ENCODE measurements at places on chromosomes 7 and 10. TPM values are rescaled to one million over a fixed set of nuclear protein-coding genes. Genes with fewer than 3 reads are reported as not detected.

GRCh38 chr7:42315103-42315502, 78.1 kb upstream of the GLI3 start:
- DNase-seq = no peak

DNA sequence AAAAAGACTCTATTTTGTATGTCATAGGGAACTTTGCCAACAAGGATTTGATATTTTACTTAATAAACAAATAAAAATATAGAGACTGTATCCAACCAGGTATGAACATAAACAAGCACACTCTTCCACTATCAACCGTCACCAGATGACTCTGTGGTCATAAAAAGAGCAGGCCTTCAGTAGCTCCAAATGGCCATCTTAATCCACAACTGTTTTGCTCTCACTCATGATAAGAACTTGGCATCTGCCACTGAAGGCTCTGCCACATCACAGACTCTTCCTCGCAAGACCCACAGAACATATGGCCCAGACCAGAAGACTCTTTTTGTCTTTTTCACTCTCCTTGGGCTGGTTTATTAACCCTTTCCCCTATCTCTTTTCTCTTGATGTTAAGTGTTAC, 98.7 kb upstream of the POM121L12 start:
- DNase-seq = no peak

DNA sequence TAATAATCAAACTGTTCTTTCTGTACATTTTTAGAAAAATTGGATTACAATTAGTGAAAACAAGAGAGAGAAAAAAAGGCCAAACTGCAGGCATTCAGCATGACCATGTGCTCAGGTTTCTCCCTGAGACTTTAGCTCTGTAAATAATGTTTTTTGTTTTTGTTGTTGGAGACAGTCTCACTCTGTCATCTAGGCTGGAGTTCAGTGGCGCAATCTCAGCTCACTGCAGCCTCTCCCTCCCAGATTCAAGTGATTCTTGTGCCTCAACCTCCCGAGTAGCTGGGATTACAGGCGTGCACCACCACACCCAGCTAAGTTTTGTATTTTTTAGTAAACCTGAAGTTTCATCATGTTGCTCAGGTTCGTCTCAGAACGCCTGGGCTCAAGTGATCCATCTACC, 23.0 kb downstream of the BZW2 start:
- no peak for DNase-seq

DNA sequence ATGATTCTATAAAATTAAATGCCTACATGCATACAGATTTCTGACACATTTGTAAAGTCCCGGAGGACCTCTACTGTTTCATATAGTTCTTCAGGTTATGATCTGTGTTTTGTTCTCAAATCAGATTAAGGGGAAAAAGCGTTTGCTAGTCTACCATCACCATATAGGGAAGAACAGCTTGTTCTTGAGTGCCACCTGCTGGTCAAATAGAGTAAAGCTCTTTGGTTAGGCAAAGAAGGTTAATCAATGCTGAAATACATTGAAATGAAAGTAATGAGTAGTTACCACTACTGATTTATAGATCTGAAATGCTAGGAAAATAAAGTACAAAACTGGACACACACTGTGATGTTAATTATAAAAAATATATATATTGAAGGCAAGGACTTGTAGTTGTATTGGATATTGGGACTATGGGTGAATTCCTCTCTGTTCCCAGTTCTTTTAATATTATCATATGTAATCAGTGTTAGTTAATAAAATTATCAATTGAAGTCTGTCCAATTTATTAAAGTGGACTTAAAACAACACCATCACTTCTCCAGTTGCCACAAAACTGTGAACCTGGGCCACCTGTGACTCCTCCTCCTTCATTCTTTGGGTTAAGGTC, 72.6 kb upstream of the PDLIM1 start:
- peak; percentile 71 for DNase-seq

DNA sequence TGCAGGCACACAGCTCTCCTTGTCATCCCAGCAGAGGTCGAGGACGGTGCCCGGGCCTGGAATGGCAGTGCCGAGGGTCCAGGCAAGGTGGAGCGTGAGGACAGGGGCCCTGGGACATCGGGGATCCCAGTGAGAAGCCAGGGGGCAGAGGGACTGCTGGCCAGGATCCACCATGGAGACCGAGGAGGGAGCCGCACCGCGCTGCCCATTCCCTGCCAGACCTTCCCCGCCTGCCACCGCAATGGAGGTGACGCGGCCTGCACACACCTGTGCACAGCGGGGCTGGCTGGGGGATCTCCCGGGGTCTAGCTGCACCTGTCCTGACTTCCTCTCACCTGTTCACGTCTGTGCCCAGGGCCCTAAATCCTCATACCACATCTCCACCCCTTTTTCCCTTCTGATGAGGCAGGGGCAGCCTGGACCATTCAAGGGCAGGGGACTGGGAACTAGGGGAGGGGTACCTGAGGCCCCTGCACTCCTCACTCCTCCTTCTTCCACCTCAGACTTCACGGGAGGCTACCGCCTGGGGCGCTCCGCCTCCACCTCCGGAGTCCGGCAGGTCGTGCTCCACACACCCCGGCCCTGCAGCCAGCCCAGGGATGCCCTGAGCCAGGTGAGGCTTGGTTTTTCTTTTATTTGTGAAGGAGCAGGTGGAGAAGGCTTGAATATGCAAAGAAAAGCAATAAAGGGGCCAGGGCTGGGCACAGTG, 6.9 kb downstream of the NYAP1 start:
- DNase-seq = no peak

DNA sequence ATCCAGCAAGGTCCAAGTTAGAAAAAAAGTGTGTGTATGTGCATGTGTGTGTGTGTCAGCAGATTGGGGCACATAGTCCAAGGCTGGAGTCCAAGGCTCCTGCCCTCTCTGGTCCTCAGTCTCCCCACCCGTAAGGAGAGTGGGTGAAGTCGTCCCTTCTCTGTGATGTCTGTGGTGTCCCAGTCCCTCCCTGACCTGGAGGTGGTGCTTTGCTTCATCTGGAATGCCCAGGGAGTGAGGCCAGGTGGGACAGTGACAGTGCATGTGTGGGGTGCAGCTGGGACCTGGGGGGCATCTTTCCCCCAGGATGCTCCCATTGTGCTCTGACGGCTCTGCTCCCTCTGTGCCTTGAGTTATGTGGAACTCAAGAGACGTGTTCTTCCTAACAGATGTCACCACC, 18.0 kb downstream of the AQP1 start:
- no peak for DNase-seq

GRCh38 chr10:87860816-87861403, 2.4 kb downstream of the KLLN start:
- DNase-seq = no peak

GRCh38 chr7:106082087-106082854, 29.8 kb downstream of the SYPL1 start:
- no peak for DNase-seq

TFR2 gene
- 2.8 TPM for total RNA-seq

PRSS2 gene
- total RNA-seq = not detected

DNA sequence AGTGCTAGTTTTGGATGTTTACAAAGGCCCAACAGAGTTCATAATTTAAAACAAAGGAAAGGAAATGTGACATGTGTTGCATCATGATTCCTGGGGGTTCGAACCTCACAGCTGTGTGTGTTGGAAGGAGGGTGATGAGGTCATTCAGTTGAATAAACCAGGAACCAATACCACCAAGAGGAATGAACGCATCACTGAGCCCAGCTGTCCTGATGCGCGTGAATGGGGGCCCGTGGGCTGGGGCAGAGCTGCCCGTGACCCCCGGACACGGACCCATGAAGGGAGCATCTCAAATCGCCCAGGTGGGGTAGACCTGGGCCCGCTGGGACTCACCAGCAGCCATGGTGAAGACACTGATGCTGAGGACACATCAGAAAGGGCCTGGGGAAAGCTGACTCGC, 33.0 kb downstream of the BRI3 start:
- no peak for DNase-seq

SFRP5 gene
- total RNA-seq = 1.5 TPM

DNA sequence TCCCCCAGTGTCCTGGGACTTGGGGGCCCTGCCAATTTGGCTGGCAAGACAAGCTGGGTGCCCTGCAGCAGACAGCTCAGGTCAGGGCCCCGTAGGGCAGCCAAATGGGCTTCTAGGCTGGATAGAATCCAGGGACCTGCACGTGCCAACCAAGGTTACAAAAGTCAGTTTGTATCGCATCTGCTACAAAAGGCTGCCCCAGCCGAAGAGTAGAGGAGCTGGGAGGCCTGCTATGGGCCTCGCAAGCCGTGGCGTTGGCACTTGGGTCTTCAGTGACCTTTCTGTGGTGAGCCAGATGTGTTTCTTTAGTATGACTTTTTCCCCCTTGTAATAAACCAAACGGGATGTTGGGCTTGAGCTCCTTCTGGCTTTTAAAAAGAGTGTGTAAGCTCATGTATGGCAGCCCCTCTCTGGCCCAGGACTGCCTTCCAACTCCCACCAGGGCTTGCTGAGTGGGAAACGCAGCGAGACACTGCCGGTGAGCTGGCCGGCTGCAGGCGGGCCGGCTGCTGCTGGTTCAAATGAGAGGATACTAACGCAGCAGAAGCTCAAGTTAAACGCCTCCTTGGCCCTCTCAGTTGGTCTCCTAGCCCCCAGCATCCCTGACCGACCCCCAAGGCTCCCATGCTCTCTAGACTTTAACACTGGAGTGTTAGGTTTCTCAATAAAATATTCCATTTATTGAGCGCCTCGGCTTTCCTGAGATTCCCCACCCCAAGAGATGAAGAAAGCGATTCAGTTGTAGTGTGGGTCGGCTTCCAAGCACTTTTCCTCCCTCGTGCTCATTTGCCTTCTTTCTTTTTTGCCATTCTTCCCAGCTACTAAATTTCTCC, 3.1 kb upstream of the HOXA10 start:
- no peak for DNase-seq

ICA1 gene
- 18.3 TPM for total RNA-seq

- DNase-seq = no peak
Observed at GRCh38 chr10:60025279-60025678, 118.9 kb upstream of the CCDC6 start.

PDE1C gene
- 122 TPM for total RNA-seq

DNA sequence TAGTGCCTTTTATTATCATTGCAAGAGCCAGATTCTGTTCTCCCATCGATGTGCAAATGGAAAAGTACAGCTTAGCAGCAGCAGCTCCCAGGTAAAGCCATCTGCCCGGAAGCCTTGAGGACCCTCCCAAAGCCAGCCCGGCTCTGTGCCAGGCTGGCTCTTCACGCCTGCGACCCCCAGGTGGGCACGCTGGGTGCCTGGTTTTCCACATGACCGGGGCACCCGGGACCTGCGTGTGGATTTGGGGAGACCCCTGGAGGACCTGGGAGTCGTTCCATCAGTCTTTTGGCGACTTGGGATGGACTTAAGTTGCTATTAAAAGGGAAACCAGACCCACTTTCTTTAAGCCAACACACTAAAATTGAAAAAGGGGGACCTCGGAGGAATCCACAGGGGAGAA, 196.5 kb downstream of the ZNF438 start:
- no peak for DNase-seq

DNA sequence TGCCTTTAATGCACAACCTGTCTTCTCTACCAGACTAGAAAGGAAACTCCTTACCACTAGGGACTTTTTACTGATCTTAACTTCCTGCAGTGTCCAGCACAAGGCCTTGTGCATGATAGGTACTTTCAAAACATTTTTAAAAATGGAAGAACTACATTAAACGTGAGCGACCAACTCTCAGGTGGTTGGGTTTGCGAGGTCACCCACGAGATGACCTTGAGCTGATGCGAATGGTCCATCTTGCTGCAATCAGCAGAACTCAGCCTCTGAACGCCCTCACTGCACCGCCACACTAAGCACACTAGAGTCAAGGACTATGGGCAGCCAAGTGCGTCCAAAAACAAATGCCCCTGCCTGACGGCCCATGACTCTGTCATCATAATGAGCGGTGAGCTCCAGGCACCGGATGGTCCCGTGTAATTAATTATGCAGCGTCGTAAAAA, 34.9 kb upstream of the PTF1A start:
- no peak for DNase-seq

CRHR2 gene
- 0.27 TPM for total RNA-seq

GRCh38 chr10:125037145-125037877, 95.4 kb downstream of the ZRANB1 start:
- no peak for DNase-seq

MKX gene
- 1.8 TPM for total RNA-seq

DNA sequence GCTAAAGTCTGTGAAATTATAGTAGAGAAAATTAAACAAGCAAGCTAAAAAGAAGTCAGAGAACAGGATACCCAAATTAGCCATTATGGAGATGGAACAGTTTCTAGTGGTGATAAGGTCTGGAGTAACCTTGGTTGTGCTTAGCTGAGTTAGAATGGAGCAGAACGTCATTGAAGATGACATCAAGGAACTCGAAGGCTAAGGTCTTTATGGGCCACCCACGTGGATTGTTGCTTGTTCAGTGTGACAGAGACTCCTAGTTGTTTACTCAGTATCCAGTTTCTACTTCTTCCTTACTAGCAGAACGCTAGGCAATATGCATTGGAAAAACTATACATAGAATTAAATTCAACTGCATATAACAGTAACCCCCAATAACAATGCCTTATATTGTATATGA, 39.7 kb downstream of the AHCYL2 start:
- DNase-seq = no peak

GRCh38 chr7:134931487-134931886, 54.8 kb upstream of the AGBL3 start:
- no peak for DNase-seq

DNA sequence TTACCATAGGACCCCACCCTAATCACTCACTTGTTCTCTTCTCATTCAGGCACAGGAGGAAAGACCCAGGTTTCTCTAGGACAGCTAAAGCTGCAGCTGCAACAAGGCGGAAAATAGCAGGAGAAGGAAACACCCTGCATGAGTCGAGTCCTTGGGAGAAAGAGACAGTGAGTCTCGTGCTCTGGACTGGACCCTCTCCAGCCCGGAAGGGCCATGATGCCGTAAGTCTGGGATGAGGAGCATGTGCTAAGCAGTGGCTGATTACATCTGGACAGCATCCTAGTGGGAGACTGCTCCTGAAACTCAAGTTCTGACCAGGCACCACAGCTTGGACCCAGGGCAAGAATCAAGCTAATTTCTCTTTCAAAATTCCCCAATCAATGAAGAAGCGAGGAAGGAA, 39.4 kb downstream of the FBXW4 start:
- no peak for DNase-seq

DEPP1 gene
- 9.9 TPM for total RNA-seq

- no peak for DNase-seq
Observed at GRCh38 chr10:101744267-101744666, 31.6 kb downstream of the FGF8 start.

PRRT4 gene
- total RNA-seq = 6.5 TPM

DNA sequence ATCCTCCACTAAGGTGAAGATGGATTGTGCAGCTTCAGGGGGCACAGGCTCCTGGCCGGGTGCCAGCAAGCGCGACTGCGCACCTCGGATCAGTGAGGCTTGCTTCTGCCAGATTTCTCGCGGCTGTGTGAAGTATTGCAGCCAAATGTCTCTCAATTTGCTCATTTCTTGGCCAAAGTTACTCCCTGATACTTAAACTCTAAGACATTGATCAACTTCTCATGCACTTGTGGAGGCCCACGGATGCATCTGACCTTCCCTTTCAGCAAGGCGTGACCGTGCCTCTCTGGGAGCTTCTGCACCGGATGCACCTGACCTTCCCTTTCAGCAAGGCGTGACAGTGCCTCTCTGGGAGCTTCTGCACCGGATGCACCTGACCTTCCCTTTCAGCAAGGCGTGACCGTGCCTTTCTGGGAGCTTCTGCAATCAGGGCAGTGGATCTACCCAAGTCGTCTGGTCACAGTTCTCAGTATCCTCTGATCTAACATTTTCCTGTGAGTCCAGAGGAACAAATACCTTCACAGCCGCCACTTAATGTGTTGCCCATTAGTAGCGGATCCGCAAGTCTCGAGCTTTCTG, 248.3 kb downstream of the ADARB2 start:
- DNase-seq = no peak

SLC26A4 gene
- total RNA-seq = 0.45 TPM

PLAC9 gene
- total RNA-seq = 6.3 TPM

SSC4D gene
- total RNA-seq = 0.73 TPM
